Activated T-cell treated with anti-CD3 and anti-CD28 coated beads for 24 hours (primary cell): ENCODE measurements at places on chromosomes 3 and 15.

- no peak for DNase-seq
These were observed 2.2 kb upstream of the CX3CR1 start for GRCh38 chr3:39282057-39282456.

- DNase-seq: peak; percentile 47
These were observed 78.1 kb upstream of the LMOD3 start for GRCh38 chr3:69200384-69201068.

DNA sequence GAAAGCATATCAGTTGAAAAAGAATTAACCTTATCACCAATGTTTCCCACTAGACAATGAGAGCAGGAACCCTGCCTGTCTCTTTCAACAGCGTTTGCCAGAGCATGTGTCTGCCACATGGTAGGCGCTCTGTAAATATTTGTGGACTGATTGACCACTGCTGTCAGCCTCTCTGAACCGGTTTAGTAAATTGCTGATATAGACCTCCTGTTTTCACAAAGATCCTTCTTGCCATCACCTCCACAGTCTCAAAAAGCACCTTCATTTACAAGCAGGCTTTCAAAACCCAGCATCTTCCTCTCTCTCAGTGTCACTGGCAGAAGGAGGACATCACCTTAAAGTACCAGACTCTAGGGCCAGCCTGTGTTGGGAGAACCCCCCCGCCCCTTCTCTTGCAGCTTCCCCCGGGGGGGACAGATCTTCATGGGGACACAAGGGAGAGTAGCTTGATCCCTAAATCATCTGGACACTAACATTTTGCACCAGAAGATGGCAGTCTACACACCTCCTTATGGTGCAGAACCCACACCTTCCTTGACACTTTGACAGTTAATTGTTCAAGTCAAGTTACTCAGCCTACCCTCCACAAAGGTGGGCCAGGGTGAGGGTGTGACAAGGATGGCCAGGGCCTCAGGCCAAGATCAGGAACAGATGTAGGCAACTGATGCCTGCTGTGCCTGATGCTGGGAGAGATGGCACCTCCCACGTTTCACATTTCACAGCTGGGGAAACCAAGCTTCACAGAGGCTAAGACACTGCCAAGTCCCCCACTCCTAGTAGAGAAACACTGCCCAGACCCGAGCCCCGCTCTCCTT is 37.8 kb upstream of the USP3 start:
- DNase-seq: peak; percentile 54

- DNase-seq: no peak
These were observed 74.9 kb upstream of the SCN5A start for GRCh38 chr3:38724392-38724736.

- no peak for DNase-seq
These were observed 34.8 kb downstream of the SUMF1 start for GRCh38 chr3:4432259-4432658.
